ENCODE measurements at places on chromosomes 6 and 20.

- DNase-seq, result no peak
Observed at GRCh38 chr20:14778875-14779274, 441.5 kb upstream of the FLRT3 start.

DNA sequence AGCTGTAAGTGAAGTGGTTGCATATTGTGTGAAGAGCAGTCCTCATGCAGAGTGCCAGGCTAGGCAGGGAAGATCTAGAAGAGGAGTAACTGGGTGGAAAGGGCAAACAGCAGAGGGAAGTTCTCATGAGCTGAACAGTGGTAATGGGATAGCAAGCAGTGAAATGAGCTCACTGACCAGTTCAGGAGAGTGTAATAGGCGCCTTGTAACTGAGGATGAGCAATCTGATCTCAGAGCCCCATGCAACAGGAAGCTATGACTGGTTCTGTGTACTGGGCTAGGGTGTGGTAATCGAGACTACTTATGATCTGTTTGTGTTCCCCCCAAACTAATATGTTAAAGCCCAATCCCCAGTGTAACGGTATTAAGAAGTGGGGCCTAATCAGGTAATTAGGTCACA lies 98.6 kb downstream of the RFX6 start:
- DNase-seq, result no peak

GRCh38 chr20:63124092-63124781 lies 91.7 kb downstream of the YTHDF1 start:
- DNase-seq, result no peak

- no peak for DNase-seq
Observed at GRCh38 chr6:44284867-44285266, 14.6 kb downstream of the TMEM151B start.

GRCh38 chr6:33314943-33315792 lies 1.3 kb upstream of the TAPBP start:
- DNase-seq, result no peak
